Foreskin keratinocyte (primary cell): ENCODE measurements at places on chromosomes 5 and 9.

DNA sequence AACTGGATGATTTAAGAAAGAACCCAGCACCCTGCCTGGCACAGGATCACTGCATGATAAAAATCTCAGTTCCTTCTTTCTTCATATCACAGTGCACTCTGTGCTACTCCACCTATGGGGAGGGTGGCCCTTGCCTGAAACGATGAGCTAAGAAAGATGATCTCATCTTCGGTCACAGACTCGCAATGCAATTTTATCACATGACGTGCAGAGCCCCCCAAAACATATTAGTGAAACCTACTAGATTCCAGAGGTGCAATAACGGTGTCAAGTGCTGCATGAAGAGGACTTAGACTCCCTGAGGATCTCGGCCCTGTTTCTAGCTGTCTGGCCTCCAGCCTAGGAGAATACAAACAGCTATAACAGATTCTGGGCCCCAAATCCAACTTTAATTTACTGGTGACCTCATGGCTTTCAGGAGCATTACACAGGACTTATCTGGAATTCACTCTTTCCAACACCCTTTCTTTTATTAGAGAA, 104.0 kb downstream of the EBF1 start:
- DNase-seq: no peak

GRCh38 chr5:36177715-36178523, 26.0 kb downstream of the SKP2 start:
- DNase-seq: no peak

GRCh38 chr5:98938464-98938863, 9.7 kb upstream of the CHD1 start:
- no peak for DNase-seq

GRCh38 chr5:16547200-16547842, 69.5 kb downstream of the RETREG1 start:
- DNase-seq: no peak

GRCh38 chr9:126561582-126561981, 52.1 kb upstream of the LMX1B start:
- no peak for DNase-seq

- peak; percentile 63 for DNase-seq
These were observed 22.4 kb upstream of the FCN2 start for GRCh38 chr9:134858051-134858841.

DNA sequence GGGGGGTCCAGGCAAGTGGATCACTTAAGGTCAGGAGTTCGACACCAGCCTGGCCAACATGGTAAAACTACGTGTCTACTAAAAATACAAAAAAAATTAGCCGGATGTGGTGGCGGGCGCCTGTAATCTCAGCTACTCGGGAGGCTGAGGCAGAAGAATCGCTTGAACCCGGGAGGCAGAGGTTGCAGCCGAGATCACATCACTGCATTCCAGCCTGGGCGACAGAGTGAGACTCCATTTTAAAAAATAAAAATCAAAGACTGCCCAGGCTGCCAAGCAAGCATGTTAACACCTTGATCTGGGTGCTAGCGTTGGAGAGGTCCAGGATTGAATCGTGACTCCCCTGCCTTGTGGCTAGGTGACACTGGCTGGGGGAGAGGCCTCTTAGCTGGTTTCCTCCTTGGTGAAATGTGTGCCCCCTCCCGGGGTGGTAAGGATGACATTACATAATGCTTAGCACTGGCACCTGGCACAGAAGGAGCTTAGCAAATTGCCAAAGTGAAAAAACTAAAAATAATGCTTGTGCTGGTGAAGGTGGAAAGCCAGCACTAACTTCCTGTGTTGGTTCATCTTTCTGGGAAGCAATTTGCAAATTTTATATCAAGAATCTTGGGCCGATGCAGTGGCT, 2.2 kb upstream of the CIZ1 start:
- no peak for DNase-seq

DNA sequence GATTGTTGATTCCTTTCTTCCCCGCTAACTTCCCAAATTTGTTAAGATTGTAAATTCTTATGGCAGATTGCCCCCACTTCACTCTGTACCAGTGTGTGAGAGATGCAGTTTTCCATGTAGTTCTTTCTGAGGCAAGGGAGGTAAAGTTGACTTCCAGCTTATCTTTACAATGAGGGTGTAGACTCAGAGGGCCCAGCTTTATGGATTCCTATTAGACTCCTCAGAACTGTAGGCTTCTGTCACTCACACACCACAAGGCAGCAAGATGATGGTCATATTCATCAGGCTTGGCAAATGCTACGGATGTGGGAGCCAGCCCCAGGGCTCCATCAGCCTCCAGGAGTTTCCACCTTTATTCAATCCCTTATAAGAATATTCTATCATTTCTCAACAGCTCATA, 461.9 kb upstream of the KLF4 start:
- no peak for DNase-seq

DNA sequence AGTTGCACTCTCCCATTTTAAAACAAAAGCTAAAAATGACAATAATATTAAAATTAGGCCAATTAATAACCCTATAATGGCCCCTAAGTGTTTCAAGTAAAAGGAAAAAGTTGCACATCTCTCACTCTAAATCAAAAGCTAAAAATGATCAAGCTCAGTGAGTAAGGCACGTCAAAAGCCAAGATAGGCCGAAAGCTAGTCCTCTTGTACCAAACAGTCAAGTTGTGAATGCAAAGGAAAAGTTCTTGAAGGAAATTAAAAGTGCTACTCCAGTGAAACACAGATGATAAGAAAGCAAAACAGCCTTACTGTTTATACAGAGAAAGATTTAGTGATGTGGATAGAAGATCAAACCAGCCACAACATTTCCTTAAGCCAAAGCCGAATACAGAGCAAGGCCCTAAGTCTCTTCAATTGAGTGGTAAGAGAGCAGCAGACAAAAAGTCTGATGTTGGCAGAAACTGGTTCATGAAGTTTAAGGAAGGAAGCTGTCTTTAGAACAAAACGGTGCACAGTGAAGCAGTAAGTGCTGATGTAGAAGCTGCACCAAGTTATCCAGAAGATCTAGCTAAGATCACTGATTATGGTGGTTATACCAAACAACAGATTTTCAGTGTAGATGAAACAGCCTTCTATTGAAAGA, 144.1 kb upstream of the ACOT12 start:
- DNase-seq: no peak

GRCh38 chr5:88930335-88930734, 47.4 kb upstream of the MEF2C start:
- no peak for DNase-seq

DNA sequence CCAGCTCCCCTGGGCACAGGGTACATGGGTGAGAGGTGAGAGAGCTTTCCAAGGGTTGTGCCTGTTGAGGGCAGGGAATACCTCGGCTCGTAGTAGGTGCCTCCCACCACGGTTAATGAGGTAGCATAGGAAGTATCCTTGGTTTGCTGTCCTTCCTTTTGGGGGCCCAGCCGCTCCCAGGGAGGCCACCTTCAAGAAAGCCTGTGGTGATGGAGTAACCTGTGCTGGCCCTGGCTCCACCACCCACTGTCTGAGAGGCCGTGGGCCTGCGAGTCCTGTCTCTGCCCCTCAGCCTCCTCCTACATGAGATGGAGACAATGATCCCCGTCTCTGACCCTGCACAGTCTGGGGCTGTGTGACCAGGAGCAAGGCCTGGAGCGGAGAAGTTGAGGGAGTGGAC, 40.8 kb downstream of the COL27A1 start:
- no peak for DNase-seq

DNA sequence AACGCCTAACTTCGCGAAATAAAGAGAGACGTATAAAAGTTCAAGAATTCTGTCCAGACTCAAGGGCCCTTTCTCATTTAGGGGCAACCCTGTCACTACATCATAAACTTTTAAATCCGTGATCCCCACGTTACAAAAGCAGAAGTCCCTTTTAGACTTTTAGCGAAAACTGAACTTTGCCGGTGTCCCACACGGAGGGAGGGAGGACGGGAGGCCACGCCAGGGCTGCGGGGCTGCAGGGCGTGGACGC, 515 bp upstream of the F2R start:
- no peak for DNase-seq

DNA sequence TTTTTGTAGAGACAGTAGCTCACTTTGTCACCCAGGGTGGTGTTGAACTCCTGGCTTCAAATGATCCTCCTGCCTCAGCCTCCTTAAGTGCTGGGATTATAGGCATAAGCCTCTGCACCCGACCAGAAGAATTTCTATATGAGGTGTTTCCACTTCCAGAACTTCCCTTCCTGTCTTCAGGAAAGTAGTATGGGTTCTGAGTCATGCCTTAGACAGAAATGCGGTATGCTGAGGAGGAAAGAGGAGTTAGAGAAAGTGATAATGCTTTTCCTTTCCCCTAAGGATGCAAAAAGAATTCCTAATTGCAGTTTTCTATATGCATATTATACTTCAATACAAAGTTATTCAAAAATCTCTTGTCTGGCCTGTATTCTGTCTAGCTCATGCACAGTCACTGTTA, 16.4 kb upstream of the ADAMTSL1 start:
- DNase-seq: no peak

GRCh38 chr5:91742550-91742949, 359.4 kb upstream of the ARRDC3 start:
- DNase-seq: no peak

DNA sequence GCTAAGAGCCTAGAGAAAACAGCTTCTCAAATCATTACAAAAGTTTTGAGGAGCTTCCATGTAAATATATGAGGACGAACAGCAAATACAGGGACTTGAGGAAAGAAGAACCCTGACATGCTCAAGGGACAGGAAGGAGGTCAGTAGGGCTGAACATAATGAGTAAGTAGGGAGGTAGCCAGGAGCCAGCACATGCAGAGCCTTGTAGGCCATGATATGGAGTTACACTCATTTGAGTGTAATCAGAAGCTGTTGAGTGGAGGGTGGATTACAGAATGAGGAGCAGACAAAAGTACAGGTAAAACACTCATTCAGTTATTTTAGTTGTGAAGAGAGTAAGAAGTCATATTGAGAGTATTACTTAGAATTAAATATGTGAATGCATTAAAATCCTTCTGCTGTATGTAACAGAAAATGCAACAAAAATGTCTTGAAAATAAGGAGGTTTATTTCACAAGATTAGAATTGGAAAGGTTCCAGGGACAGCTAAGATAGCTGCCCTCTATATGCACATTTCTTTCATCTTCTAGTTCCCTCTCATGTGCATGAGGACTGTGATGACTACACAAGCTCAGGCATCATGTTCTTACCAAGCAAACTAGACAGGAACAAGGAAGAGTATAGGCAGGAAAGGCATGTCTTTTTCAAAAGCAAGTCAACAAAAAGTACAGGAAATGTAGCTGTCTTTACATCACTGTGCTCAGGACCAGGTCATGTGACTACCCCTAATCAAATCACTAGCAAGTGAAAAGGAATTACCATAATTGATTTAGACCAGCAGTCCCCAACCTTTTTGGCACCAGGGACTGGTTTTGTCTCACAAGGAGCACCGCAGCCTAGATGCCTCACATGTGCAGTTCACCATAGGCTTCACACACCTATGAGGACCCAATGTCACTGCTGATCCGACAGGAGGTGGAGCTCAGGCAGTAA, 87.2 kb downstream of the TMEM232 start:
- DNase-seq: no peak

GRCh38 chr5:158100373-158100888, 241.5 kb upstream of the CLINT1 start:
- DNase-seq: no peak

- peak; percentile 30 for DNase-seq
These were observed 35.0 kb upstream of the PCSK5 start for GRCh38 chr9:75855509-75855908.

DNA sequence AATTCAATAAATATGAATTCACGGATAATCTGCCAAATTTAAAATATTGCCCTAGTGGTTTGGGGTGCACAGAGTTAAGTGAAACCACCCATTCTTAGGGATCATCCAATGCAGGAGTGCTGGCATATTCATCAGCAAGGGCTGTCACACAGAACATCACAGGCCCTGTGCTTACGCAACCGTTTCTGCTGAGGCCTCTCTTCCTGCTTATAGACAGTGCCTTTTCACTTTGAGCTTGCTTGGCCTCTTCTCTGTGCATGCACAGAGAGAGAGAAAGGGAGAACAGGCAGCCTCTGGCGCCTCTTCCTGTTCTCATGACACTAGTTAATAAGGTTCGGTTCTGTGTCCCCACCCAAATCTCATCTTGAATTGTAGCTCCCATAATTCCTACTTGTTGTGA, 366.3 kb downstream of the ICE1 start:
- DNase-seq: no peak

DNA sequence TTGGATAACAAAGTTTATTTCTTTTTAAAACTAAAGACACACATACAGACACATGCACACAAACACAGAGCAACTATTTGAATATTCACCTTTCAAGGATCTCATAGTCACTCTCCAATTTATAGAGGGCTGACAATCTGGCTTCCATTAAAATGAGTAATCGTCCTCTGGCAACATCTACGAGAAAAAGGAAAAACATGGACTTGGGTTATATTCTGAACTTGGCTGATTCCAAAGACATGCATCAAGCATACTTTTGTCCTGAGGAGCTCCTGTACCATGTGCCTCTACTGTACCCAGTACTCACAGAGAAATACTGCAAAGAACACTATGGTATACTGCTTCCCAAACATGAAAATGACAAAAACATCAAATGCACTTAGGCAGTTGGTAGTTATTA, 15.4 kb downstream of the IARS1 start:
- DNase-seq: peak; percentile 50

DNA sequence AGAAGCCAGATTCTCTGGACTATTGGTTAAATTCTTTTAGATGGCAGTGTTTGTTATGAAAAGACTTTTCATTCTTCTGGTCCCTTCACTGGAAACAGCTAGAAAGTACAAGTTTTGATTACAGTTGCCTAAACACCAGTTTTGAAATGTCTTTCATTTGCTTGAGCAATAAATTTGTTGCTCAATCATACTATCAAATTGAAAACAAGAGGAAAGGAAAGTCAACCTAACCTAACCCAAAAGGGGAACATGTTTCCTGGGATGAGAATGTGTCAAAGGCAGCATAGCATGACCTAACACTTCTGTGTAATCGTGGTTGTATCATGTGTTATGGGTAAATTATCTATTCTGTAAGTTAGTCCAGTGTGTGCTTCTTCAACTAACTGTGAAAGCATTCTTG, 213.2 kb downstream of the TMC1 start:
- no peak for DNase-seq

GRCh38 chr5:58404734-58405133, 55.2 kb downstream of the PLK2 start:
- DNase-seq: peak; percentile 55

DNA sequence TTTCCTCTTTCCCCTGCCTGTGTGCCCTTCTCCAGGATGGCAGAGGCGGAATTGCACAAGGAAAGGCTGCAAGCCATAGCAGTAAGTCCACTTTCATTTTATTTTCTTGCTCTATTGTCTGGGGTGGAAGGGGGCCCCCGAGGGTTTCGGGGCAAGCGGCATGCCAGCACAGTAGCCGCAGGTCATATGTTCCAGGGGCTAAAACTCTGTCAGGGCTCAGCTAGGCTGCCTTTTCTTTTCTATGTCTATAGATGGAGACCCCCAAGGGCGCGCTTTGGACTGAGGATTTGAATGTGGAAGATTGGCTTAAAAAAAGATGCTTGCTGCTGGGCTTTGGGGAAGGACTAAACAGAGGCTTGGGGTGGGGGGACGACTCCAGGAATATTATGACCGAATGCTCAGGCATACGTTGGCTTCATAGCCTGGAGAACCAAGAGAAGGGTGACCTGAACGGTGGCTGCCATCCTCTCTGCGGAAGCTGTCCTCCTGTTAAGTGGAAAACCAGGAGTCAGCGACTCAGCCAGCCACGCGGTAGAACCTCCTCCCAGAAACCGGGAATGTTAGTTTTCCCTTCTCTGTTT, 545 bp downstream of the PALM2AKAP2 start:
- peak; percentile 30 for DNase-seq

GRCh38 chr5:10161778-10162177, 87.9 kb downstream of the ATPSCKMT start:
- no peak for DNase-seq
